ENCODE measurements at places on chromosomes 4 and X. TPM values are rescaled to one million over a fixed set of nuclear protein-coding genes. Genes with fewer than 3 reads are reported as not detected.

DAPP1 gene
- total RNA-seq, result 16.7 TPM

DNA sequence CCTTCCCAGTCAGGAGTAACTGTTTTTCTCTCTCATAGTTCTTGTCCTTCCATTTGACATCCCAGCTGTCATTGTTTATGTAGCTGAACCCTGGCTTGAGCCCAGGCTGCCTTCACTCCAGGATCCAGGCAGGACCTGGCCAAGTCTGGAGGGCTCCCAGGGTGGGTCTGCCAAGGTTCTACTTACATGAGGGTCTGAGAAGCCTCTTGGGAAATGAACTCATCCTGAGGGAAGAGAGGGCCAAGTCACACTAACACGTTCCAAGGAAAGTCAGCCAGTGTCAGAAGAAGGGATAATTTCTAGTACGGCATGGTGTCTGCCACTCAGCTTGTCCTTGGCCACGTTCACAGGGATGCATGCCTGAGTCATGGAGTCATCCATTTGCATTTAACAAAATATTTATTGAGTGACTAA is 54.8 kb upstream of the SRD5A3 start:
- no peak overlapping the region for H3K27ac ChIP-seq
- no peaks in the 10 kb centered on the region for H3K4me1 ChIP-seq
- H3K27me3 ChIP-seq, result no peaks in the 10 kb centered on the region
- DNase-seq, result no peak
- no peak overlapping the region for H3K4me3 ChIP-seq
- H3K36me3 ChIP-seq, result no peaks in the 10 kb centered on the region

DNA sequence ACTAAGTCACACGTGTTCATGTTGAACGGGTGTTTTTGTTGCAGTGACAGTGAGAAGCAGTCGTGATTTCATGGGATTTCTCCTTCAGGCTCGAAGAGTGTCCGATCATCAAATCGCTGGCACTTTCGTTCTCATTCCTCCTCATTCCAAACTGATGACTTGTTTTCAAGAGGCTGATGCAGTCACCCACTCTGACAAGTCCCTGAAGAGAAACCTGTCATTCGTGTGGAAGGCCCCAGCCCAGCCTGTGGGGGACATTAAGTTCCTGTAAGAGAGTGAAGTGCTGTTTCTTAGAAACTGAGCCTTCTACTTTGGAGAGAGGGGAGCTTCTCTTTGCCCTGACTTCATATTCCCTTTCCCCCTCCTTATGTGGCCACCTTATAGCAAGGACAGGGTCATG is 8.0 kb downstream of the REELD1 start:
- no peaks in the 10 kb centered on the region for H3K27me3 ChIP-seq
- no peak overlapping the region for H3K27ac ChIP-seq
- DNase-seq, result no peak
- H3K4me3 ChIP-seq, result no peak overlapping the region
- no peaks in the 10 kb centered on the region for H3K36me3 ChIP-seq

- no peak for DNase-seq
- no peaks in the 10 kb centered on the region for H3K4me1 ChIP-seq
- H3K27ac ChIP-seq, result no peak overlapping the region
- H3K4me3 ChIP-seq, result no peak overlapping the region
Measured at GRCh38 chr4:56128213-56128612, 179.5 kb downstream of the CEP135 start.

DNA sequence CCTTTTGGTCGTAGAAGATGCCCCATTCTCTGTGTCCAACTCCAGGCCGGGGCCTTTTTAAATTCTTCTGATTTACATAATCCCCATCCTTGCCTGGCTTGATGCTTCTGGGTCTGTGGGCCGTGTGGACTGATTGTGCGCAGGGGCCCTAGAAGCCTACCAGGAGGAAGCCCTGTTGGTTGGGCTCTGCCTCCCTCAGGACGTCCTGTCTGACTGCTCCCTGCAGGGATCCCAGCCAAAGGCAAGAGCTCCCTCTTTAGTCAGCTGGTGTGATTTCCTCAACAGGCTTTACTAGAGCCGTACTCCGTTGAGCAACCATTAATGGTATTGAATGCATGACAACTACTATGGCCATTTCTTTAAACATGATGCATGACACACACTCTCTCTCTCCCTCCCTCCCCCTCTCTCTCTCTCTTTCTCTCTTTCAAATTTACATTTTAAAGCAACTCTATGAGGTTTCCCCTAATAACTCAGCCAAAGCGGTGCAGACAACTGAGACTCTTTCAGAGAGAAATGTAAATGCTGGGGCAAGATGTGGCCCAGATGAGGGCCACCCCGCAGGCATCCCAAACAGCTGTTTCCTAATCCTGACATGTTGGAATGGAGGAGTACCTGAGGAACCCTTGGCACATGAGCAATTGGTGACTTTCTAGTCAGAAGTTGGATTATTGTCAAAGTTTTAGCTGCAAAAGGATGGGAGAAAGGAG is 117.3 kb downstream of the DRD5 start:
- H3K36me3 ChIP-seq, result no peaks in the 10 kb centered on the region
- no peaks in the 10 kb centered on the region for H3K4me1 ChIP-seq
- peak; percentile 32 for DNase-seq
- peaks cover 16% of the 10 kb centered on the region for H3K27me3 ChIP-seq

FGFBP1 gene
- not detected for total RNA-seq

- peaks cover 4% of the 10 kb centered on the region for H3K36me3 ChIP-seq
- peak overlapping the region; percentile 68 for H3K27ac ChIP-seq
- H3K27me3 ChIP-seq, result no peaks in the 10 kb centered on the region
- H3K4me1 ChIP-seq, result peaks cover 23% of the 10 kb centered on the region
- no peak for DNase-seq
- H3K4me3 ChIP-seq, result no peak overlapping the region
Measured at GRCh38 chrX:154525606-154526490, 9.8 kb upstream of the FAM3A start.

DNA sequence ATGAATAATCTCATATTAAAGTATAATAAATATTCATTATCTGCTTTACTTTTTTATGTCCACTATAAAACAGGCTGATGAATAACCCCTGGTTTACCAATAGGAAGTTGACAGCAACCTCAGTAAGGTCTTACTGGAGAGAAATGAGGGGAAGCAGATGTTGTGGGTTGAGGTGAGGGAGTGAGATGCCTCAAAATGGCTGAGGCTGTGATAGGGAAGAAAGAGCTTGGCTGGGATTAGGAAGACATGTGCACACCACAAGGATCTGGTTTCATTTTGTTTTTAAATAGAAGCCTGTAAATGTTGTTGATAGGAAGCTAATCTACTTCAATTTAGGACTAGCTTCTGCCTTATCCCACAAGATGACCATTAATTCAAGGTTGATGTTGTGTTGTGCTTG is 14.4 kb upstream of the CYBB start:
- H3K4me3 ChIP-seq, result no peak overlapping the region
- H3K36me3 ChIP-seq, result peaks cover 2% of the 10 kb centered on the region
- H3K27ac ChIP-seq, result no peak overlapping the region
- no peak for DNase-seq
- peaks cover 29% of the 10 kb centered on the region for H3K4me1 ChIP-seq

PUDP gene
- 16.6 TPM for total RNA-seq

GRCh38 chrX:152958047-152958446 is 35.9 kb downstream of the PNMA5 start:
- peak overlapping the region; percentile 56 for H3K4me3 ChIP-seq
- no peak for DNase-seq
- H3K36me3 ChIP-seq, result peaks cover 2% of the 10 kb centered on the region
- no peaks in the 10 kb centered on the region for H3K27me3 ChIP-seq
- peaks cover 13% of the 10 kb centered on the region for H3K4me1 ChIP-seq

PRDM5 gene
- total RNA-seq, result 0.16 TPM

All from activated CD8-positive, alpha-beta T cell treated with anti-CD3 and anti-CD28 coated beads, Interleukin-2, amount 10 ng/mL, durations not matched to agents 7 days and 5 days (primary cell).